Activated naive CD8-positive, alpha-beta T cell treated with anti-CD3 and anti-CD28 coated beads for 36 hours (primary cell): ENCODE measurements at places on chromosomes 1 and 21. TPM values are rescaled to one million over a fixed set of nuclear protein-coding genes. Genes with fewer than 3 reads are reported as not detected.

Gene SLC5A9
- total RNA-seq, result not detected

Gene SYPL2
- not detected for total RNA-seq

Gene OR2M2
- not detected for total RNA-seq

Gene BCAN
- total RNA-seq, result not detected

Gene HOOK1
- total RNA-seq, result 12.9 TPM

Gene TIAM1
- total RNA-seq, result 29.3 TPM

Gene LCE3D
- not detected for total RNA-seq

Gene HSPA6
- 0.34 TPM for total RNA-seq

Gene CLCA4
- not detected for total RNA-seq

Gene MASP2
- total RNA-seq, result 0.25 TPM

Gene LCK
- total RNA-seq, result 286 TPM

Gene RHBDL2
- not detected for total RNA-seq

GRCh38 chr1:108067884-108068540, 103.0 kb upstream of the VAV3 start:
- no peak for DNase-seq

- DNase-seq, result no peak
Observed at GRCh38 chr1:170290276-170290675, 144.5 kb downstream of the NTMT2 start.

- DNase-seq, result no peak
Observed at GRCh38 chr1:180893614-180894013, 19.1 kb upstream of the KIAA1614 start.

- DNase-seq, result no peak
Observed at GRCh38 chr1:177077006-177077405, 87.5 kb downstream of the ASTN1 start.

- no peak for DNase-seq
Observed at GRCh38 chr1:27627061-27627460, 7.9 kb downstream of the FGR start.

DNA sequence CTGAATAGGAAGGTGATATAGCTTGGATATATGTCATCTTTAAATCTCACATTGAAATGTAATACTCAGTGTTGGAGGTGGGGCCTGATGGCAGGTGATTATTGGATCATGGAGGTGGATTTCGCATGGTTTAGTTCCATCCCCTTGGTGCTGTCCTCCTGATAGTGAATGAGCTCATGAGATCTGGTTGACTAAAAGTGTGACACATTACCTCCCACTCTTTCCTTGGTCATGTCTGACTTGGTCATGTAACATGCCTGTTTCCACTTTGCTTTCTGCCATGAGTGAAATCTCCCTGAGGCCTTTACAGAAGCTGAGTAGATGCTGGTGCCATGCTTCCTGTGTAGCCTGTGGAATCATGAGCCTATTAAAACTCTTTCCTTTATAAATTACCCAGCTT, 664.5 kb upstream of the NR5A2 start:
- no peak for DNase-seq

- no peak for DNase-seq
Observed at GRCh38 chr1:14634486-14634885, 36.0 kb downstream of the KAZN start.

GRCh38 chr1:47699492-47700235, 261.8 kb downstream of the FOXD2 start:
- no peak for DNase-seq

DNA sequence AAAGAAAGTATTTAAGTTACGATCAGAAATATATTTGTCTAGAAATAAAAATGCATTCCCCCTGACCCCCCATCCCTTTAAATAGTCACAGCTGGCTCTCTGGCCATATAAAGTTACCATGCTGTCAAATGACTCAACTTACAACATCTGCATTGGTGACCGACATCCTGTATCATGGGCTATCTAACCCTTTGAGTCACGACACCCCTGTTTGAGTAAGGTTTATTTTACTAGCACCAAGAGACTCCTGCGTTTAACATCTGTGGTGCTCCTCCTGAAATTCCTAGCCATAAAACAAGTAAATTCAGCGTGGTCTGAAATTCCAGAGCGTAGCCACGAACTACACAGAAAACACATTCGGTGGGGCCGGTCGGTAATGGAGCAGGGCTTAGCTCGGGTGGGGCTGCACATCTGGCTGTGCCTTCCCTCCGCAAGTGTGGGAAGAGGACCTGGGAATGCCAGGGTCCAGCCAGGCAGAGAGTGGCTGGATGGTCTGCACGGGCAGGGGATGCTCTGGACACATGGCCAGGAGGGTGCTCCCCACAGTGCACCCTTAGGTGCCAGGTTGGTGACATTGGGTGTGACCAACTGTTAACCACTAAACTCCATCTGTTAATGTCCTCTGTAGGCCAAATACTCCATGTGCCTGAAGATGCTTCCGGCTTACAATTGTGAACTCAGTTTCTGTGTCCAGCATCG, 53.0 kb upstream of the CLDN14 start:
- DNase-seq, result no peak

DNA sequence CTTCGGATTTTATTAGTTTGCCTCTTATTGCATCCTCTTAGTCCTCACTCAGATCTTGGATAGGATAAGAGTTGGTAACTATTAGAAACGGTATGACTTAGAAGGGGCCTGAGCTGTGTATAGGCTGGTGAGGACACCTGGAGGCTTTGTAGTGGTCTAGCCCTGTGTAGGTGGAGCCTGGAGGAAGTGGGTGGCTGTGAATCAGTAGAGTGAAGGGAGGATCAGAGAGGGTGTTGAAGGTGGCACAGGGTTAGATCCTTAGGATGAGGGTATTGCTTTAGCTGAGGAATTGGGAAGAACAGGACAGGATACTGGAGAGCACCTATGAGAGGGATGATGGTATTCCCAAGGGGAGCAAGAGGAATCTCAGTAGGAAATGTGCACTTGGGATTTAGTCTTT, 5.7 kb downstream of the VANGL1 start:
- peak; percentile 23 for DNase-seq

DNA sequence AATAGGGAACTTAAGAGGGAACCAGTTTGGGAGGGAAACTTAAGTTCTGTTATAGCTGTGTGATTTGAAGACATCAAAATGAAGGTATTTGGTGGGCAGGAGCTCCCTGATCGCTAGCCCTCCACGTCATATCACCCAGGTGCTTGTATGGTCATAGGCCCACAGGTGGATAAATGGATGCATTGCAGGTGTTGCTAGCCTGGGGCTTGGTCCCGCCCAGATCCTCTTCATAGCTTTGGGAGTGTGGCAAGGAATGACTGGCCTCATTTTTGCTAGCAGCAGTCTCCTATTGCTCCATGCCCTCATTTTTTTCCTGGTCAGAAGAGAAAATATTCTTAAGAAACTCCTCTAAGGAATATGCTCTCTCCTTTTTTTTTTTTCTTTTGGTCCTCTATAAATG, 11.3 kb downstream of the GNPAT start:
- no peak for DNase-seq

DNA sequence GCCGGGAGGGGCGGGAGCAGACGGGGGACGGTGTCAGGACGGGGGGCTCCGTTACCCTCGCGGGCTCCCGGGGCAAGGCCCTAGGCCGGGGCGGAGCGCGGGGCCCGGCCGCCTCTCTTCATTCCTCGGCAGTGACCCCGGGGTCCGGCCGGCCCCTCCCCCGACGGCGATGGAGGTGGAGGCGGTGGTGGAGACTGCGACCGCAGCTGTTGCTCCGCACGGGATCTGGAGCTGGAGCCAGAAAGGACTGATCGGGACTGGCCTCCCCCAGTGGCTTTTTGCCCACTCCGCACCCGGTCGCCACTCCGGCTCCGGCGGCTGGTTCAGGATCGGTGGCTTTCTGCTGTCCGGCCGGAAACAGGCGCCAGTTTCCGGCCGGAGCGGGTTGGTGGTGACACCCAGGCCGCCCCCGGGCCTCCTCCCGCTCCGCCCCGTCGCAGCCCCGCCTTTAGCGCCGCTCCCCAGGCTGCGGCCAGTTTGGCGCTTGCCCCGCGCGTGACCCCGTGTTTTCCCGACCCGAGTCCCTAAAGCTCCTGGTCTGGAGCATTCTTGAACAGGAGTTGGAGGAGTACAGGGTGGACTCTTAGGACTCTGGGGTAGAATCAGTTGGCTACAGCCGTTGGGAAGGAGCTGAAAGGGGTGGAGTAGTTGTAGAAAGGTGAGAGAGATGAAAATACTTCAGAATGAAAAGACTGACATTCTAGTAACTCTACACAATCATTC, at the start of gene OTUD7B:
Gene OTUD7B, minus strand, starts transcription at position 334 of the 723 bp plus-strand sequence. CDS start 33,216 bp downstream, outside the sequence.
- peak; percentile 82 for DNase-seq

DNA sequence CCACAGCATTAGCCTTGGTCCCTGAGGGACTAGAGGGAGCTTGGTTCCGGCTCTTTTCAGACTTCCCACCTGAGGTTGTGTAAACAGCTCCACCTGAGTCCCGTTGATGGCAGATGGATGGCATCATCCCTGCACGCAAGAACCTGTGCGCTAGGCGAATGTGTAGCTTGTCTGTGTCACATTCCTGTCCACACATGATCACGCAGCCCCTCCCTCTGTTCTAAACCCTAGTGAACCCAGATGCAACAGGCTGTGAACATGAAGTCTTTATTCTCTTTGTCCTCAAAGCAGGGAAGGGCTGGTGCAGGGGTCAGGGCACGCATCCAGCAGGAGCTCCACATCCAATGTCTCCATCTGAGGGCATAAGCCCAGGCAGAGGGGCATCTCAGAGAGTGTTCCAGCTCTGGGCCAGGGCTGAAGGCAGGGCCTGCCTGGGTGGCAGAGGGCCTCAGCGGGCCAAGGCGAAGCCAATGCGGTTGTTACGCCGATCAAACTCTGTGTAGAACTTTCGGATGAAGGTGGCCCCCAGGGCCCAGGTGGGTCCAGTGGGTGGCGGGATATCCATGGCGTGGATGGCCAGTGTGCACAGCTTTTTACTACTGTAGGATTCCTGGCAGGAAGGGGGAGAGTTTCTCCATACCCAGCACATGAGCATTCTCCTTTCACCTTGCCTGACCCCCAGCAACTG, 2.9 kb upstream of the ETNK2 start:
- DNase-seq, result no peak

- DNase-seq, result no peak
Observed at GRCh38 chr1:48823168-48823567, 46.5 kb upstream of the BEND5 start.

DNA sequence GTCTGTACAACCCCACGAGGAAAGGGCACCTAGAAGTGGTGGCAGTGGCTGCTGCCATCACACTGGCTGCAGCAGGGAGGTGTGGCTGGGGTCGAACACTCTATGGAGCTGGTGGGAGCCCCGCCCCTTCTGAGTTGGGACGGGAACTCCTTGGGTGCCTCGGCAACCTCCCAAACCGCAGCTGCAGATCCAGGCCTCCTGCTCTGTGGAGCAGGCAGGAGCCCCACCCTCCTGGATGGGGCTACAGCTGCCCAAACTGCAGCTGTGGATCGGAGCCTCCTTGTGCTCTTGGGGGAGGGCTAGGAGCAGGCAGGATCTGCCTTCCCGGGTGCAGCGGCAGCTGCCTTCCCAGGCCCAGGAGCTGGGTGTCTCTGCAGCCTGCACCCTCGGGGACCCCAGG, 38.9 kb upstream of the TARDBP start:
- DNase-seq, result no peak

DNA sequence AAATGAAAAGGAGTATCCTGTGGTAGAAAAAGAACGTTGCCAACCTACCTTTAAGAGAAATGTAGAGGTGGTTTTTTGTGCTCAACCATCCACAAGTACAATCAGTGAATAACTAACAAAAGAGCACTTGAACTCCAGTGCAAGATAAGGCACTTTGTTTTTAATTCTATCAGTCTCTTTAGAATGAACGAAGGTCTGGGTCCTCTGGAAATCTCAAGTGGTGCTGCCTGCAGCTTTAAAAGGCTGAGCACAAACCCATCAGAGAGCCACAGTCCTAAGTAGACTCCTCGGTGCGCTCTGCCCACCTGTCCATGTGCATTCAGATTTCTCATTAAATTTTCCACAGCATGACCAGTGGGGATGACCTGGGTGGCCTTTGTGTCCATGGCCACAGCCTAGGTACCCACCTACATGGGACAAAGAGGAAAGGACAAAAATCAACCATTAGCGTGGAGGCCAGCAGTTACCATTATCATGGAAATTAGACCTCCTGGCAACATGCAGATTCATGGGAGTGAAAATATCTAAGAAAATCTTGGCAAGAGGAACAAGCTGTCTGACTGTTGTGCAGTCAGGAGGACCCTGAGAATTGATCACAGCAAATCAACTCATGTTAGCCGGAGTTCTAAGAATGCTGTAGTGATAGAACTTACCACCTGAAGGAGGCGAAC, 9.4 kb downstream of the TRIM45 start:
- DNase-seq, result no peak

DNA sequence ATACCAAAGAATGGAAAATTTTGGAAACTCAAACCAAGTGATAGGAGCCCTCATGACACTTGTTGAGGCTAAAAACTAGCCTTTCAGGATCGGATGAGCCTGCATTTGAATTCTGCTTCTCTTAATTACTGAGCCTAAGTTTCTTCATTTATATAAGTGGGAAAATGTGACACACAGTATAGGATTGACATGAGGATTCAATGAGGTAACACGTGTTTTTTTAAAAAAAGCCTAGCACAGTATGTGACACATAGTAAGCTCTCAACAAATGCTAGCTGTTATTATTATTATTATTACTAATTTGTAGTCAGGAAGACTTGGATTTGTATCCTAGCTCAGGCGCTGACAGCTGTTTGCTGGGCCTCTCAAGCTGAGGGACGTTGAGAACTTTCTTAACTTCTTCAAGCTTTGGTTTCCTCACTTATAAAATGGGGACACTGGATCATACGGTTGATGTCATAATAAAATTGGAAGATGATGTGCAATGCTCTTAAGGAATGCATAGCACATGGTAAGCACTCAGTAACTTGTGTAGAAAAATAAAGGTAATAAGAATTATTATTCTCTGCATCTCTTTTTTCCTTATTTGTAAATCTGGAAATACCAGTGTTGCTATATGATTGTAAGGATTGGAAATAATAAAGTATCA, 55.4 kb upstream of the JUN start:
- no peak for DNase-seq

DNA sequence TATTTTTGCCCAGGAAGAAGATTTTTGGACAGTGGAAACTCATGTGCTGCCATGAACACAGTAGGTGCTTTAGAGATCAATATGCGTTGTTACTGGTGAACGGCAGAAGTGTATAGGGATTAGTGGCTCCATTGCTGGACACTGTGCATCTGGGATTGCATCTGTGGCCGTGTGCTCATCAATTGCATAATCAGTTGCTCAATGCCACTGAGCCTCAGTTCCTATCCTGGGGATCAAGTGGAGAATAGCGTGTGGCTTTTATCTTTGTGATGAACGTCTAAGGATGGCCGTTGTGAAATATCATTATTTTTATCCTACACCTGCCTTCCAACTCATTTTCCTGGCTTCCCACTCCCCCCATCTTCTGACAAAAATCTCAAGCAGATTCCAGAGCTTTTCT, 5.4 kb downstream of the TNN start:
- DNase-seq, result no peak

GRCh38 chr1:196433000-196433399, 175.2 kb downstream of the KCNT2 start:
- no peak for DNase-seq

DNA sequence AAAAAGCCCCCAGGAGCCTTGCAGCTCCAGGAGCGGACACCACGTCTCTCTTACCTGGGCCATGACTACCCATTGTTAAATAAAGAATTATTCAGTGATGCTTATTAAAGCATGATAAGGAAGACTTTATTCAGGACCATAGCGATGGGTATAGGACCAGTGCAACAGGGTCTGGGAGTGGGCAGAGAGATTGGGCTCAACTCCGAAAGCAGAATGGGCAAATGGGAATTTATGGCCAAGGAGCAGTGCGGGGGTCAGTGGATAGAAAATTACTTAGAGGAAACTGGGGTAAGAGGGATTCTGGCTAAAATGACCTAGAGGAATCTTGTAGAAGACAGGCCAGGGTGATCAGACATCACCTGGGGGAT, 580 bp upstream of the ATP5PO start:
- no peak for DNase-seq
